ENCODE measurements at places on chromosomes 2 and 18.

DNA sequence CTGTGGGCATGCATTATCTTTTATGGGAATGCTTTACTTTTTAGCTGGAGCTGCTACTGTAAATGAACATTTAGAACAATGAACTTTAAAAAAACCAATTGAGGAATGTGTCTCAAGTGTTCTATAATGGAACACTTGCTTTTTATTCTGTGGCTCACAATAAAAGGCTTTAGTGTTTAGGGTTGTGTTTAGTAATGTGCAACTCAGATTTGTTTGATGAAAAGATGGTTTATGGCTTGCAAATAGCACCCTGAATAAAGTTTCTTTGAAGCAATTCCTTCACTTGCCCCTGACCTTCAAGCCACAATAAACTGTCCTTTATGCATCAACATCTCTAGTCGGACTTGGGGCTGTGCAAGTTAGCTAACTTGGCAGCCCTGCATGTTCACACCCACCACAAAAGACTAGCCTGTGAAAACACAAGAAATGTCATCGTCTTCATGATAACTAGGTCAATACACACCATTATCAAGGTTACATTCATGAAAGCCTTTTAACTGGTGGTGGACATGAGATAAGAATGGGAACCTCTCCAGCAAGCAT is 98.7 kb downstream of the MYO1B start:
- DNase-seq, result no peak

DNA sequence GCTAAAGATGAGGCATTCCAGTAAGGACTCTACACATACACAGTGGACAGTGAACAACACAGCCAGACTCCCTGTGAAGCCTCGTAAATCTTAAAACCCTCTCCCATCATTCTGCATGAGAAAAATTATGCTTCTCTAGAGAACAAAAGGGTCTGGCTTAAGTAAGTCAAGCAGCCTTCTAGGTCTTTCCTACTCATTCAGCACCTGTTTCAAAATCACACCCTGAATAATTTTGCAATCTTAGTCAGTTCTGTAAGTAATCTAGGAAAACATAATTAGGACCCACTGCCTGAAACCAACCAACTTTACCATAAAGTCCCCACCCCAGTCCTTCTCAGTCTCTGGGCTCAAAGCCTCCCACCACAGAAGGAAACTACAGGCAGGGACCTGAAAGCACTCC is 19.7 kb downstream of the IAH1 start:
- DNase-seq, result no peak

GRCh38 chr18:36829362-36830157 is 633 bp downstream of the KIAA1328 start:
- DNase-seq, result no peak

GRCh38 chr18:79871481-79872091 is 73.8 kb downstream of the KCNG2 start:
- DNase-seq, result no peak
